ENCODE measurements at places on chromosomes 5 and 9.

DNA sequence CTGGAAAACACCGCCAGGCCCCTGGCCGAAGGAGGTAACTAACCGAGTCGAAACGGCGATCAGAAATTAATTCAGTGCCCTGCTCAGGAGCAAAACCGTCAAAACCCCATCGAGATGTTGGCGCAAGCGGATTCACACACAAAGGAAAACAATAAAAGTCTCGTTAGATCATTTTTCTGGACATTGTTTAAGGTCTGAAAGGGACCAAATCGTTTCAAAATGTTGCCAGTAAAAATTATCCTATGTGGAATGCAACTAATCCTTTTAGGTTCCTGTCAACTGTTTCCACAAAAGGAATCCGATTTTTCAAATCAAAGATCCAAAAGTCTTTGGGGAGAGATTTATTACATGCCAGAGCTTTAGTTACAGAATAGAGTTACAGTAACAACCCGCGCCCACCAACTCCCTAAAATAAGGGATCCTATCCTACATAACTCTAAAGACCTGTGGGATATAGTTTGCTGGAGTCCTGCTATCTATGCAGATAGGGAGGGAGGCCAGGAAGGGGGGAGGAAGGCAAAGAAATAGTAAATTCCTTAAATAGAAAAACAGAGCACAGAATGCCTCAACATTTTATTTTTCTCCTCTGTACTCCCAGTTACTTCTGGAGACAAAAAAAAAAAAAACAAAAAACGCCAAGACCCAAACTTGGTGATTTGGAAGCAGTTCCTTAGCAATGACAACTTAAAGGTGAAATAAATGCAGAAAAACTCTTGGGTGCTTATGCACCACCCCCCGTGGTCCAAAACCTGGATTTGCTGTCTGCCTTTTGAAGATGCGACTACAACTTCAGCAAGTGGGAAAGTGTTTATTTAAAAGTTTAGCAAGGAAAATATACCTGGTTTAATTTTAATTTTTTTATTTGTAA, 10.6 kb downstream of the FOXD1 start:
- DNase-seq, result no peak

GRCh38 chr5:98307811-98308210, 465.7 kb upstream of the RGMB start:
- DNase-seq, result no peak

- DNase-seq, result no peak
These were observed 68.2 kb upstream of the RAD23B start for GRCh38 chr9:107214915-107215314.

GRCh38 chr9:33043671-33044070, 18.6 kb downstream of the DNAJA1 start:
- DNase-seq, result no peak

DNA sequence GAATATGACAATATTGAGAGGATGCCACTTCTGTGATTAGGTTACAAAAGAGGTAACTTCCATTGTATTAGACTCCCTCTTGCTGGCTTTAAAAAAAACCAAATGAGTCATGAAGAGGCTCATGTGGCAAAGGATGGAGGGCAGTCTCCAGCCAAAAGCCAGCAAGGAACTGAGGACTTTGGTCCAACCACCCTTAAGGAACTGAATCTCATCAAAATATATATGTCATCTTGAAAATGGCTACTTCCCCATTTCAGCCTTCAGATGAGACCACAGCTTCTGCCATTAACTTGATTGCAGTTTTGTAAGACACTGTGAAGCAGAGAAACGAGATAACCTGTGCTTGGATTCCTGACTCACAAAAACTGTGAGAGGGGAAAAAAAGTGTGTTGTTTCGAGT, 15.5 kb upstream of the TRIM32 start:
- no peak for DNase-seq

- DNase-seq, result no peak
These were observed 18.8 kb upstream of the TNFAIP8 start for GRCh38 chr5:119336845-119337580.

DNA sequence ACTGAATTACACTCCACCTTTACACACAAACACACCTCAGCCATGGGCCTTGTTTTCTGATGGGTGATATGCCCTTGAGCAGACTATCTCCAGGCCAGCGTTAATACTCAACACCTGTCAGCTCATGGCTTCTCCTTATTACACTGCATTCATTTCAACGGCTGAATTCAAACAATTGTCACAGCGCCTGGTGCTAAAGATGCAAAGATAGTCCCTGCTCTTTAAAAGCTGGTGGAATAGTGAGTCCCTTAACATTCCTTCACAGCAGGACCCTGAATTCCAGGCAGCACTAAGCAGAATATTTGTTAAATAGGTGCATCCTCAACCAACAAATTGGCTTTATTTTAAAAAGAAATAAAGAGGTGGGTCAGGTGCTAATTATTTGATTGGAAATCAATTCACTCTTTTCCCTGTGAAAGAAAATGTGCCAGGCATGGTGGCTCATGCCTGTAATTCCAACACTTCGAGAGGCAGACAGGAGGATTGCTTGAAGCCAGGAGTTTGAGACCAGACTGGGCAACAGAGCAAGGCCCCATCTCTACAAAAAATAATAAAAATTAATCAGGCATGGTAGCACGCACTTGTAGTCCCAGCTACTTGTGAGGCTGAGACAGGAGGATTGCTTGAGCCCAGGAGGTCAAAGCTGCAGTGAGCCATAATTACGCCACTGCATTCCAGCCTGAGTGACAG, 155.7 kb upstream of the EFNA5 start:
- DNase-seq, result no peak

DNA sequence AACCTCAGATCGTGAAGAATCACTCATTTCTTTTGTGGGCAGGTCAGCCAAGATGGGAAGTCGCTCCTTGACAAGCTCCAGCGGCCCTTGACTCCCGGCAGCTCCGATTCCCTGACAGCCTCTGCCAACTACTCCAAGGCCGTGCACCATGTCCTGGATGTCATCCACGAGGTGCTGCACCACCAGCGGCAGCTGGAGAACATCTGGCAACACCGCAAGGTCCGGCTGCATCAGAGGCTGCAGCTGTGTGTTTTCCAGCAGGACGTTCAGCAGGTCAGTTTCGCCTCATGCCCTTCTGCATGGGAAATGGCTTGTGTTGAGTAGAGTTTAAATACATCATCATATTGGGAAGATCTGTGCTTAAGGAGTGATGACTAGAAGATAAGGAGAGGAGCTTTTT, 173.3 kb downstream of the TRIO start:
- no peak for DNase-seq

DNA sequence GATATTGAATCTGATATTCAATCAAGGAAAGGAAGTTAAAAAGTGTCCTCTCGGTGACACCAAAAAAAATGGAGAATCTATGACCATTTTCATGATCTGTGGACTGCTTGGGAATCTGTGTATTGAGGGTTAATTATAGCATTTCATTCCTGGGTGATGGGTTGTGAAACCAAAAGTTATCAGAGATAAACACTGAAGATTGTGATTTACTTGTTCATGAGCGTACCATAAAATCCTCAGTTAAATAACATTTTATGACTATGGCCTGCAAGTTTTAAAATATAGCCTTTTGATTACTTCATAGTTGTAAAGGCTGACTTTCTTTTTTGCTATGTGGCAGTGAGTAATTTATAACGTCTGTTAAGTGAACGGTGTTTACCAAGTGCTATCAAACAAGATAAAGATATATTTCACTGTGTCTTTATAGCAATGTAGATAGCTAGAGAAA, 267.9 kb upstream of the SEMA6A start:
- no peak for DNase-seq

GRCh38 chr5:117652958-117653280, 1078.3 kb upstream of the SEMA6A start:
- DNase-seq, result no peak

- no peak for DNase-seq
These were observed 513.2 kb downstream of the NFIB start for GRCh38 chr9:13800776-13801175.

DNA sequence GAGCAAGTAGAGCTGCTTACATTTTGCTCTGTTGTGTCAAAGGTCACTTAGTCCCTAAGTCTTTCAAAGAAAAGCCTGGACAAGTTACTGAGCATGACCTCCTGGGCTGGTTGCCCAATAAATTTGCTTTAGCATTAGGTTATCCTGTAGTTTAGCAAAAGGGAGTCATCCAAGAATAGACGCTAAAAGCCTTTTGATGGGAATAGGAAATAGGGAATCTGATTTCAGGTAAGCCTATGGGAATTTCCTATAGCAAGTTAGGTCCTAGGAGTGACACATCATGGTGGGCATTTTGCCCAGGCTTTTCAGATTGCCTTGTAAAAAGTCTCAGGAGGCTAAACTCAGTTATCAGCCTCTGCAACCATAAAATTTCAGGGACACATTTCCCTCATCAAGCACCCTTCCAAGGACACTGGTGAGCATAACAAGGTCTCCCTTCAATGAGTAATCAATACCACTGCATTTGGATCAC, 67.6 kb upstream of the RANBP3L start:
- no peak for DNase-seq

DNA sequence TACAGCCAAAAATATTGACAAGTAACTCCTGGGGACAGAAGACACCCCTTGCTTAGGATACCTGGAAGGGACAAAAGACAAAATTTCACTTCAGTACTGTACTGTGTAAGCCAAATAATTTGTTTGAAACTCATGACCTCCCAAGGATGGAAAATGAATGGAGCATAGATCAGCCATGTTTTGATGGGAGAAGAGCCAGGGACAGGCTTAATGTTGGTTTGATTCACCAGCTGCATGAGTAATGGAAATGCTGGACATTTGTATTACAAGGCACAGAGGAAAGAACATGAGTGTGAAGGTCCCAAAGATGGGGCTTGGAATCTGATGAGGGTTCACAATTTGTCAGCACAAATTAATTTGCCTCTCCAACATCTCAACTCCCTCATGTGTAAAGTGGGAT, 122.8 kb downstream of the ENC1 start:
- DNase-seq, result no peak

DNA sequence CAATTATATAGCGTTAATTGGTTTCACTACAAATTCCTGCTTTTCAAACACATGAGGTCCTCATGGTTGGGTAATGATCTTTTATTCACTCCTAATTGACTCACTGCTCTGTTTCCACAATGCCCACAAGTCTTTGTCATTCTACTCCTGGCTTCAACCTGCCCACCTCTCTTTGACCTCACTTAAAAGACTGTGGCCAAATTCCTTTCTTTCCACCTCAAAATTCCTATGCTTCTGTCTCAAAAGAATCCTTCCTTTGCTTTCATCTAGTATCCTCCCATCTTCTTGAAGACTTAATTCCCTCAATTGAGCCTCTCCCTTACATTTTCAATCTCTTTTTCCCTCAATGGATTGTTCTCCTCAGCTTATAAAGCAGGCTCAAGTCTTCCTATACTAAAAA, 4.9 kb downstream of the APBA1 start:
- DNase-seq, result no peak

DNA sequence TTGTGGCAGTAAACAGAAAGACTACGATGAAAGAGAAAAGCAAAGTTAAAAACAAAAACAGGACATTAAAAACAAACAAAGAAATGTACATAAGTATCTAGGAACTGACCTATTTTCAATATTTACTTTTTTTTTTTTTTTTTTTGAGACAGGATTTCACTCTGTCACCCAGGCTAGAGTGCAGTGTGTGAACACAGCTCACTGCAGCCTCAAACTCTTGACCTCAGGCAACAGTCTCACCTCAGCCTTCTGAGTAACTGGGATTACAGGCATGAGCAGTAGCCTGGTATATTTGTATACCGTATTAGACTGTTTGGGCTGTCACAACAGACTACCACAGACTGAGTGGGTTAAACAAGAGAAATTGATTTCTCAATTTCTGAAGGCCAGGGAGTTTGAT, 1189.1 kb downstream of the CDH9 start:
- DNase-seq, result no peak
